Activated CD4-positive, alpha-beta T cell treated with anti-CD3 and anti-CD28 coated beads for 1 hour (primary cell): ENCODE measurements at places on chromosomes 13 and 19.

DNA sequence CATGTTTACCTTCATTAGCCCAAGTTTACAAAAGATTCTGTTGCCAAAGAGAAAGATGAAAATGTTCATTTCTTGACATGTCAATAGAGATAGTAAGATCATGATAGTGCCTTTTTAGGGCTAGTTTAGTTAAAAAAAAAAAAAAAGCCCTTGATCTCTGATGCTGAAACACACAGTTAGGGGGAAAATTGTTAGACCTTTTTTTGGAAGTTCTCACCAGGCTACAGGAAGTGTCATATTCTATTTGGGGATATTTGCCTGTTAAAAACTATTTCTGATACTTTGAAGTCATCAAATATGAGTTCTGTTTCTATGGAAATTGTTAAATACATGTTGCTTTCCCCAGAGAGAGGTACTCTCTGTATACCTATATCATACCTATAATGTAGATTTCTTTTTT lies 21.6 kb downstream of the SLAIN1 start:
- DNase-seq = no peak

- DNase-seq = no peak
Observed at GRCh38 chr13:39783051-39783450, 127.6 kb downstream of the COG6 start.

DNA sequence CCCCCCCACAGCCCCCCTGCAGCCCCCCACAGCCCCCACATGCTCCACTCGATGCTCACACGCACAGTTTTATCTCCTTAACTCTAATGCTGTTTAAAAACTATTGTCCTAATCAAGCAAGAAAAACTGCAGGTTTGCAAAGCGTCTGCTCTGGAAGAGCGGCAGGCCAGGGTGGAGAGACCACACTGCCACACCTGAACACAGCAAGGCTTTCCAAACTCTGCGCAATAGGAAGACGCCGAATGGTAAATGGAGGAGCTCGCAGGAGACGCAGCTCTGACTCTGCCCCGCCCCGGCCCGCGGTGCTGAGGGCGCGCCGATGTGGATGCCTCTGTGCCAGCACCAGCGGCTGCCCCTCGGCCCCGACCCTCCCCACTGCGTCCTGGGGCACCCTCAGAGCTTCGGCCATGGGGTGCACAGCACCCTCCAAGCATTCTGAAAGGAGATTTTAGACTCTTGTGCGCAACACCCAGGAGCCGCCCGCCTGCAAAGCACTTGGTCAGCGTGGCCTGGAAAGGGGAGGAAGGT lies 32.4 kb downstream of the RASA3 start:
- DNase-seq = no peak

DNA sequence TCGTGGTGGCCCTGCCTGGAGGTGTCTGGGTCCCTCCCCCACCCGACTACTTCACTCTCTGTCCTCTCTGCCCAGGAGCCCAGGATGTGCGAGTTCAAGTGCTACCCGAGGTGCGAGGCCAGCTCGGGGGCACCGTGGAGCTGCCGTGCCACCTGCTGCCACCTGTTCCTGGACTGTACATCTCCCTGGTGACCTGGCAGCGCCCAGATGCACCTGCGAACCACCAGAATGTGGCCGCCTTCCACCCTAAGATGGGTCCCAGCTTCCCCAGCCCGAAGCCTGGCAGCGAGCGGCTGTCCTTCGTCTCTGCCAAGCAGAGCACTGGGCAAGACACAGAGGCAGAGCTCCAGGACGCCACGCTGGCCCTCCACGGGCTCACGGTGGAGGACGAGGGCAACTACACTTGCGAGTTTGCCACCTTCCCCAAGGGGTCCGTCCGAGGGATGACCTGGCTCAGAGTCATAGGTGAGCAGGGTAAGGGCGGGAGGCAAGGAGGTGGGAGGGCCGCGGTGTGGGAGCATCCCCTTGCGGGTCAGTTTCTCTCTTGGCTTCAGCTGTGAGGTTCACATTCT lies 19.2 kb downstream of the NECTIN2 start:
- DNase-seq = no peak

GRCh38 chr13:55869648-55870047 lies 1271.1 kb upstream of the PRR20A start:
- DNase-seq = no peak

- DNase-seq = no peak
Observed at GRCh38 chr13:67619351-67619994, 389.3 kb upstream of the PCDH9 start.

DNA sequence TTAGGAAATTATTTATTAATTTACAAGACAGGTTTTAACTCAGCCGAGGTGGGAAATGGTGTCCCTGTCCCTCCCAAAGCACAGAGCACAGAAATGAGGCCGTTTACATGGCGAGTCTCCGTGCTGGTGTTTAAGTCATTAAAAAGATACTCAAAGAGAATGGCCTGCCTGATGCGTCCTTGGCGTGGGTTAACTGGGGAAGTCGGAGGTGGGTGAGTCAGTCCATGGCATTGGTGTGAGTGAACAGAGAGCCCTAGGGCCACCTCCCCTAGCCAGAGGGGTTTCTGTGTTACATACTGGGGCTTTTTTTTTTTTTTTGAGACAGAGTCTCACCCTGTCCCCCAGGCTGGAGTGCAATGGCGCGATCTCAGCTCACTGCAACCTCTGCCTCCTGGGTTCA lies 3.9 kb downstream of the FEM1A start:
- DNase-seq = no peak

DNA sequence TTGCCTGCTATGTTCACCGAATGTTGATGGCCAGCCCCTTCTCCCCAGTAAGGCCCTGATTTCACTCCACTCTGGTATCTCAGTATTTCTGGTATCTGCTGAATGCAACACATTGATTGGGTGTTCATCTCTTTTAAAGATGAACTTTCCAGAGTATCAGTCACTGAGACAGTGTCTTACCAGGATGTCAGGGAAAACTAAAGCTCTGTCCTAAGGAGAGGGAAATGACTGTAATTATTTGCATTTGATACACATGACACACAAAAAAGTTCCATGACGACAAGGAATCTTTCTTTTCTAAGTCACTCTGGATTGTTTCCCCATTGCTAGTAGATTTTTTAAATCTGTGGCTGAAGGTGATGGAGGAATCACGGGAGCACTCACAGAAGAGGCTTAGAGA lies 2.2 kb downstream of the GPC5 start:
- DNase-seq = no peak
